ENCODE measurements at places on chromosomes 11 and 22.

DNA sequence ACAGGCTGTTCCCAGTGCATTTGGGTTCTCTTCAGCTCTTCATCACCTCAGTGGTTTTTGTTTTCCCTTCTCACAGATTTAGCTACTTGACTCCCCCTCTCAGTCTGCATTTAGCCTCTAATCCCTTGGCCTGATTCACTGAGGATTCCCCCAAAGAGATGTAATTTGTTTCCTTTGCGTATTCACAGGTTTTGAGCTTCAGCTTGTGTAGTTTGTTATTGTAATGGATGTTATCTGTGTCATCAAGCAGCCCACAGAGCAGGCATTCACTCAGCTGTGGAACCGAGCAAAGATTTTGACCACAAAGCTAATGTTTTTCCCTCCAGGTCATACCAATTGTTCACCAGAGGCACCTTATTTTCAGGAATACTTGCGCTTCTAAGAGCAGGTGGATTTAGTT is 6.4 kb upstream of the ME3 start:
- no peak for DNase-seq

DNA sequence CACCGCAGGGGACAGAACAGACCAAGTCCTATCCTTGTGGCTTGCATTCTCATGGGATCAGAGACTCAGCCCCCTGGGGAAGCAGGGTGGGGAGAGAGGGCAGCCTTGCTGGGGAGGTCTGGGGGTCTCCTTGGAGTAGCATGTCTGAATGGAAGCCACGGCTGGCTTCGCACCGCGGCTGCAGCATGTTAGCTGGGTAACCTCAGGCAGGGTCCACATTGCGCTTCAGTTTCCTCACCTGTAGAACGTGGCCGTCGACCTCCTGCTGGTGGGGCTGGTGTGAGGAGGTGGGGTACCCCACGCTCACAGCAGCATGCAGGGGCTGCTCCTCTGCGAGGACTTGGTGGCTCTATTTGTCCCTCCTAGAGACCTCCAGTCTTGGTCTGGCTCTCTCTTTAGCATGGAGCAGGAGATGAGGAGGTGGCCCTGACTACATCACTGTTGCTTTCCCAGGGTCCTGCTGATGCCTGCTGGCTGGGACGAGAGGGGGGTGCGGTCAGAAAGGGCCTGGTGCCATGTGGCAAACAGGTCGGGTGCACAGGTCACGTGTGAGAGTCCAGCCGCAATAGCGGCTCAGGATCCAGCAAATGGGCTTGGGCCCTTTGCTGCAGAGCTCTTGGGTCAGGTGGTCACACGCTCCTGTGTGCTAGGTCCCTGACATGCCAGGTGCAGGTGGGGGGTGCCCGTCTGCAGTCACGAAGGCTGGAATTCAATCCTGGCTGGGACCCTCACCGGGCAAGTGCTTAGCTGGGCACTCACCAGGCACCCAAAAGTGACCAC is 35.4 kb upstream of the SMIM38 start:
- DNase-seq, result no peak

DNA sequence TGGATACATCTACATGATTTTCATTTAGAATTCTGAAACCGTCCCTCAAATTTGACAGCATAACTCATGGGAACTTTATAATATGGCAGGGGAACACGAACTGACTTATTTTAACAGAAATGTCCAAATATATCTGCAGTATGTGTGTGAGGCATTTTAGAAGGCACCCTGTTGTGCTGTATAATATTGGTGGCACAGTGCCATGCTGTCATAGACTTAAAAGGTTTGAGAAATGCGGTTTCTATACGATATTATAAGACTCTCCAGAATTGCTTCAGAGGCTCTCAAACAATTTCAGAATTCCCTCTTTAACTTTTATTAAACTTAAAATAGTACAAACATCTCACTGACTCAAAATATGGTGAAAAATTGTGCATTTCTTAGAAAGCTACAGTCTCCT is 181.6 kb downstream of the MSANTD4 start:
- no peak for DNase-seq

DNA sequence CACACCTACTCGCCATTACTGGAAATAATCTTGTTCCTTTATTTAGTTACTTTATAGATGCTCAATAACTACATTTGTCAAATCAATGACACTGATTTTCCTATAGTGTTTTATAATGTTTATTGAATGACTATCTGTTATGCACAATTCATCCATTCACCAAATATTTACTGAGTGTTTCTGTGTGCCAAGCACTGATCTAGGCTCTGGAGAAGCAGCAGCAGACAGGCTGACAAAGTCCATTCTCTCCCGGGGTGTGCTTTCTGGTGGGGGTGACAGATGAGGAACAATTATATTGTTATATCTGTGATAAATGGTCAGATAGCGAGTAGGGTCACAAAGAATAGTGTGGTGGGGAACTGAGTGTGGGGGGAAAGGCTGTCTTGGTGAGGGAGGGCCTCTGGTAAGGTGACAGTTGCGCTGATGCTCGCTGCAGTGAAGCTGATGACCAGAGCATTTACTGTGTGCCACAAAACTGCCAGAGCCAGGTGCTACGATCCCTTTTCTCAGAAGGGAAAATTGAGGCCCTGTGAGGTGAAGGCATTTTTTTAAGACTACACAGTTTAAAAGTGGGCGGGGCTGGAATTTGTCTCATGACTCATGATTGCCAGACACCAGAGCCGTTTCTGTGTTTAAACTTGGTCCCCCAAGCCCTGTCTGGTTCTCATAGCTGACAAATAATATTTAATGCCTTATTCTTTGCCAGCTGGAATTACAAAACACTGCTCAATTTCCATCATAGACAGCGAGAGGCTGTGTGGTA is 10.2 kb downstream of the PACS1 start:
- DNase-seq, result no peak

DNA sequence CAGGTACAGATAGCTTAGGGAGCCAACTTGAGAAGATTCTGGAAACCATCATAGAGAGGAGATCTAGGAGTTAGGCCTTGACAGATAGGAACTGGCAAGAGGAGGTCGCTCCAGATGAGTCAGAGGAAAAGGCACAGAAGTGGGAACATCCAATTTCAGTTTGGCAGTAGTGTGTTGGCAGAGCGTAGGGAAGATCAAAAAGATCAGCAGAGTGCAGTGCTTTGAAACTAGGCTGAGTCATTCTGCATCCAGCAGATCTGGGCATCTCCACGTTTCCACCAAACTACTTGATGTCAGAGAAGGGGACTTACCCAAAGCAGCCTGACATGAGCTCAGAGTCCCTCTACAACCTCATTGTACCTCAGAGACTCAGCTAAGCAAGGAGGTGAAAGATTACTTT is 58.5 kb downstream of the GAB4 start:
- no peak for DNase-seq

- peak; percentile 56 for DNase-seq
Measured at GRCh38 chr11:12724301-12725054, 50.3 kb downstream of the TEAD1 start.

DNA sequence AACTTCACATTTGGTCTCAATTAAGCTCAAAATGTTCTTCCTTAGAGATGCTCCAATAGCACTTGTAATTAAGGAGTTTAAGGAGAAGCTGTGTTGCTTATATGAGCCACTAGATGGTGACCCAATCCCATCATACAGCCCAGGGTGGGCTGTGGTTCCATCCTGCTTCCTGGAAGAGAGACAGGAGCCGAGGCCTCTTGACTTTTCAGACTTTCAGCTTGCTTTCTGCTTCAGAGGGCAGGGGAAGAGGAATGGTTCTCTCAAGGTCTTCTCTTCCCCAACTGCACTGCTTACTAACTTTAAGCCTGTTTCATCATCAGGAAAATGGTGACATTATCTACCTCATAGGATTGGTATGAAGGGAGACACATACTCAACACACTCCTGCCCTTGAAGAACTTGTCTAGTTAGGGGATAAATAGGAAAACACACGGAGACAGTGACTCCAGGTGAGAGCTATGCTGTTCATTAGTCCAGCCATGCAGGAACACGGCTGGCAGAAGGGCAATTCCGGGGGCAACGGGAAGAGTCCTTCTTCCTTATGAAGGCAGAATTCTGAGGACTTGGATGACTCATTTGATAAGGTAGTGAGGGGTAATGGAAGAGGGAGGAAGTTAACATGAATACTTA is 20.1 kb downstream of the TMEM218 start:
- peak; percentile 76 for DNase-seq

GRCh38 chr11:46450846-46451477 is 59.4 kb upstream of the CHRM4 start:
- DNase-seq, result no peak

DNA sequence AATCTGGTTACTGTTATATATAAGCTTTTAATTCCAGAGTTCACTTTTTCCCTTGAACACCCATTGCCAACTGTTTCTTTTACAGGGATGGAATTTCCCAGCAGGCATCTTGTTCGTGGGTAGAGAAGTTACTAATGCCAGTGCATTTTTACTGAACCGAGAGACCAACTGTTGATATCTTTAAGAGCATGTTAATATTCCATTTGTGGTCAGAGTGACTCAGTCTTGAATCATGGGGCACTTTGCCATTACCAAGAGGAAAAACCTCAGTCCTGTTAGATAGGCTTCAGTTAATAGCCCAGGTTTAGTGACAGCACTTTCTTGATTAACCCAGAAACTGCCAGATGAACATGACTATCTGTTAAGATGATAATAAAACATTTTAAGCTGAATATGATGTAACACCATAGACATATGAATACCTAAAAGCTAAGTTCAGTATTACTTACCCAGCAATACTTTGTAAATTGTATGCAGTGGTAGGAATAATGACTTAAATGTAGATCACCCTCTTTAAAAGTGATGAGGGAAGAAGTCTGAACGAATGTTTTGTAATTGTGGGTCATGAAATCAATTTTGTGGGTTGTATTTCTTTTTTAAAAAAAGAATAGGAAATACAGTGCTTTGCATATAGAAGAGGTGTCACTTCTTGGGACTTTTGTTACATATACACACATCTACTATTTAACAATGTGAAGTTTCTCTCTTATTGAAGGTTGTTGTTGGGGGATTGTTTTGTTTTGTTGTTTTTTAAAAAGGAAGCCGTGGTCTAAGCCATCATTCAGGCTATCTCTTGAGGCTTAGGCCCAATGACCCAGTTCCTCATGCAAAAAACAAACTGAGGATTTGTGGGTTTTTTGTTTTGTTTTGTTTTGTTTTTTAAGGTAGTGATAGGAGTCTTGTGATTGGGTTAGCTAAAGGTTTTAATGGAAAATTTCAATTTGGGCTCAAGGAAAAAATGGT is 79.2 kb upstream of the GRIK4 start:
- DNase-seq, result no peak

GRCh38 chr11:7654195-7654705 is 19.1 kb downstream of the CYB5R2 start:
- no peak for DNase-seq

GRCh38 chr11:58622344-58622743 is at the start of gene CNTF:
Gene CNTF (plus strand): TSS chr11:58622665. CDS start chr11:58622753, 88 bp downstream.
- no peak for DNase-seq

GRCh38 chr22:49689255-49689770 is 138.4 kb downstream of the BRD1 start:
- no peak for DNase-seq

DNA sequence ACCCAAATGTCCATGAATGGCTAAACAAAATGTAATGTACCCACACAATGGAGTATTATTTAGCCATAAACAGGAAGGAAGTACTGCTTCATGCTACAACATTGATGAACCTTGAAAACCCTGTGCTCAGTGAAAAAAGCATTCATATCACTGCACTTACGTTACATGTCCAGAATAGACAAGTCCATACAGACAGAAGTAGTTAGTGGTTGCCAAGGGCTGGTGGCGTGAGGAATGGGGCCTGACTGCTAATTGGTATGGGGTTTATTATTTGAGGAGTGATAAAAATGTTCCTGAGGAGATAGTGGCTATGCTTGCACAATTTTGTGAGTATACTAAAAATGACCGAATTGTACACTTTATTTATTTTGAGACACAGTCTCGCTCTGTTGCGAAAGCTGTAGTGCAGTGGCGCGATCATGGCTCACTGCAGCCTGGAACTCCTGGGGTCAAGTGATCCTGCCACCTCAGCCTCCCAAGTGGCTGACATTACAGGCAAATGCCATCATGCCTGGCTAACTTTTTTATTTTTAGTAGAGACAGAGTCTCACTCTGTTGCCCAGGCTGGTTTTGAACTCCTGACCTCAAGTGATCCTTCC is 7.7 kb upstream of the SYVN1 start:
- DNase-seq, result no peak

DNA sequence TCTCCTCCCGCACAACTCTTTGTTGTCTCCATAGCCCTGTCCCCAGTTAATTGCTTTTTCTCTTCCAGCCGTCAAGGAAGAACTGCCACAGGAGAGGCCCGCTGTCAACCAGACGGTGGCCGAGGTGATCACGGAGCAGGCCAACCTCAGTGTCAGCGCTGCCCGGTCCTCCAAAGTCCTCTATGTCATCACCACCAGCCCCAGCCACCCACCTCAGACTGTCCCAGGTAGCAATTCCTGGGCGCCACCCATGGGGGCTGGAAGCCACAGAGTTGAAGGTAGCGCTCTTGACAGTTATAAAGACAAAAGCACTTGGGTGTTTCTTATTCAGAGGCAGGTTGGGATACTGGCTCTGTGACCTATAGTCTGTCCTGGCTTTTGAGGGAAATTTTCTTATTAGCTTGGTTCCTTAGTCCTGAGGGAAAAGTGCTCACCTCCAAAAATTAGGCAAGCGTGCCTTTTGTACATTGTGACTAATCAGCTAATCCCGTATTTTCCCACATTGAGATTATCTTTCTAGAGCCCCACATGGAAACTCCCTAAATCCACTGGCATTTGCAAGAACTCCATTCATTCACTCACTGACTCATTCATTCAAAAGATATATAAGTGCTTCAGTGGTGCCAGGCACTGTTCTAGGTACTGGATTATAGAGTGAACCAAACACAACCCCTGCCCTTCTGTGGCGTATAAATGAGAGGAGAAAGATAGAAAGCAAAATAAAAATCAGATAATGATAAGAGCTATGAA is 65.9 kb downstream of the KREMEN1 start:
- no peak for DNase-seq

GRCh38 chr11:127677660-127678425 is 677.3 kb upstream of the KIRREL3 start:
- no peak for DNase-seq

- no peak for DNase-seq
Measured at GRCh38 chr11:72838691-72839305, 24.6 kb downstream of the ATG16L2 start.

- DNase-seq, result no peak
Measured at GRCh38 chr11:119752345-119752871, 23.4 kb upstream of the NECTIN1 start.

GRCh38 chr11:41996533-41996932 is 537.1 kb upstream of the LRRC4C start:
- no peak for DNase-seq

- DNase-seq, result no peak
Measured at GRCh38 chr11:46981436-46981835, 44.9 kb downstream of the CSTPP1 start.

GRCh38 chr11:94130298-94131046 is 1.8 kb downstream of the PANX1 start:
- DNase-seq, result no peak
